Suppressor macrophage (primary cell): ENCODE measurements at places on chromosomes 5 and 9.

- no peak for DNase-seq
Measured at GRCh38 chr9:129908906-129909305, 73.6 kb downstream of the USP20 start.

DNA sequence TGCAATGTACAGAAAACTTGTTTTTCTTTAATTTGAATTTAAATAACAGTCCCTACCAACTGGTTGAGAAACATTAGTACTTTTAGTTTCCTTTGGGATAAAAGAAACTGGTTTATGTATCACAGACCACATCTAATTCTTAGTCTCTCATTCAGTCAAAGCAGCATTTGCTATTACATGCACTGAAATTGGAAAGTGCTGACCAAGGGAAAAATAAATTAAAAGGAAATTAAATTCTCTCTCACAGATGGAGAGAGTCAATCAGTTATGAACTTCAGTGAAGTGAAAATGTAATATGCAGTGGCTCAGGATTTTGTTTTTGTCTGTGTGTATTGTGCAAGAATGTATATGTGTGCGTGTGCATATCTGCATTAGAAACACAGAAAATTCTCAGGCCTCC, 121.7 kb downstream of the TUSC1 start:
- DNase-seq = no peak

- no peak for DNase-seq
Measured at GRCh38 chr9:109383356-109383755, 62.5 kb upstream of the EPB41L4B start.

DNA sequence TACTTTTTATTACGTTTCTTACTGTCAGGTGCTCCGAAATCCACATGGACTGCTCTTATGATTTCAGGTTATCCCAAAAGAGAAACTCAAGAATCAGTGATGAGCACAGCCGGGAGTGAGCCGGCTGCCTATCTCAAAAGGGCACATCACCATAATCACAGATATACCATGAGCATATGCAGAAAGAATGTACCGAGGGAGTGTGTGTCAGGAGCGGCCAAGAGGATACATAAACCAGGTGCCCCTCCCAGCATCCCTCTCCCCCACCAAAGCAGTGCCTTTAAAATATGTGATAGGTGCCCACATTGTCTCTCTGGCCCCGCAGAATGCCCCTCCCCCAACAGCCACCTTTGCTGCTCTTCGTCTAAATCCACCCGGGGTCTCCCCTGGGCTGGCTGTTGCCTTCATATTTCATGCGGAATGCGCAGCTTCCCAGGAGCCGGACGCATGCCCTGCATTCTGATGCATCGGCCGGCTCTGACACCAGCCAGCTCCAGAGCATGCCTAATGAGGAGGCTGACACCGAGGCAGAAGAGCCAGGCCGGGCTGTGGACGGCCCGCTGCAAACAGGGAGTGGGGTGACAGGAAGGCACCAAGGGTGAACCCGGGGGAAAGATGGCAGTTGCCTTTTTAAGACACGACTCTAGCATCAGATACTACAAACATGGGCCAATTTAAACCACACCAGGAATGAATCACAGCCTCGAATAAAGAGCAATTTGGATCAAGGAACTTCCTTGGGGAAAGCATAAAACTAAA, 652.3 kb downstream of the BNC2 start:
- DNase-seq = peak; percentile 3

DNA sequence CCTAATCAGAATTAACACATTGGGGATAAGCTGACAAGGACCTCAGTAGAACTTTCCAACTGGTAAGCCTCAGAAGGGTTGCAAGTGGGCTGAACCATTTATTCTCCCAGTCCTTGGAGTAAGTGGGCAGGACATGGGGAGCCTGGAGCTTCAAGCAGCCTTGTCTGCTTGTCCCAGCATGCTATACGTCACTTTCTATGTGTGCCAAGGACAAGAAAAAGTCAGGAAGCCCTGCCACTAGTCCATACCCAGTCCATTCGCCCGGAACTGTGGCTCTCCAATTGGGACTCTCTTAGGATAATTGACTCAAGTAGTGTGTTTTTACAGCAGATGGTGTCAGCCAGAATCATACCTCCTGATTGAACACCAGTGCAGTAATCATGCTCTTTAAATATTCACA, 62.6 kb upstream of the FRRS1L start:
- no peak for DNase-seq

GRCh38 chr9:129139233-129139992, 28.2 kb downstream of the PTPA start:
- peak; percentile 91 for DNase-seq

DNA sequence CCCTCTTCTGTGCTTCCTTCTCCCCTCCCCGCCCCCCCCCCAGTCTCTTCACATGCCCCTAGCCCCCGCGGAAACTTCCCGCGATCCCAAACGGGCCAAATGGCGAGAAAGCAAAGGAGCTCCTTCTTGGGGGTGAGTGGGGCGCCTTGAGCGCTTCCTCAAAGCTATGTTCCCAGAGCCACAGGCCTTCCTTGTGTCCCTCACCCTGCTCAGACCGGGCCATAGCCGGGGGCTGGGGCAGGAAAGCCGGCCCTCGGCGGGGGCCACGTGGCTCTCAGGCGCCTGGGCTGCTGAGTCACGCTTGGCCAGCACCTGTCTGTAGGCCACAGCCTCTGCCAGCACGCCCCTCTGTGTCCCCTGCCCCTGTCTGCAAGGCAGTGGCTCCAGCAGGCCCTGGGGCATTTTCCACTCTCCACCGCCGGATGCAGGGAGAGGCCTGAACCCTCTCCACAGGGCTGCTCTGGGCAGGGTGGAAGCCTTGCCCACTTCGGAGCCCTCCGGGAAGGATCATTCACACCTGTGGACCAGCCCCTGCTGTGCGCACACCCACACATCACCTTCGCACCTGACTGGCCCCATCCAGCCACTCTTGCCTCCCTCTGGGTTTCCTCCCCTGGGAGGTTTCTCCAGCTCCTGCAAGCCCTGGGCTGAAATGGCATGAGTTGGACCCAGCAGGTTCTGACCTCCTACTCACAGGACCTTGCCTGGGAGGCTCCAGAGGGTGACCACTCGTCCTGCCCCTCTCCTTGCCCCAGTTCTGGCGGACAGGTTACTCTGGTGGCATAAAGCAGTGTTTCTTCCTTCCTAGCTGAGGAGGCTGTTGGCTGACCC, 1.2 kb upstream of the SQSTM1 start:
- DNase-seq = peak; percentile 85

GRCh38 chr5:106730912-106731311, 939.8 kb downstream of the EFNA5 start:
- DNase-seq = no peak

GRCh38 chr5:80189201-80189600, 66.6 kb downstream of the SERINC5 start:
- no peak for DNase-seq
